ENCODE measurements at places on chromosomes 11 and 22.

- DNase-seq = no peak
Observed at GRCh38 chr11:6350043-6350442, 29.7 kb upstream of the CAVIN3 start.

DNA sequence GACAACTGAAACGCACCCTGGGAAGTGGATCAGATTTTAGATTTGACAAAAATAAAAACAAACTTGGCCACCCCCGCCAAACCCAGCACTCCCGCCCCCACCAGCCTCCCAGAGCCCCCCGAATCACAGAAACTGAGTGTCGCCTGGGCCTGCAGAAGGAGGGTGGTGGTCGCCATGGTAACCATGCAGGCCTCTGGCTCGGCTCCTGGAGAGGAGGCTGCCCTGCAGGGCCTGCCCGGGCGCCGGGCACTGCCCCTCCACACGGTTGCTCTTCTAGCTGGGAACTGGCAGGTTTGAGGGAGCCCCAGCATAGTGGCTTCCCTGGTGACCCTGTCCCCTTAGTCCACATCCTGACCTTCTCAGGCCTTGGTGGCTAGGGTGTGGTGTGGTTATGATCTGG lies 19.3 kb downstream of the CACNA1I start:
- DNase-seq = no peak

- no peak for DNase-seq
Observed at GRCh38 chr11:1546536-1547466, 25.3 kb downstream of the DUSP8 start.

- DNase-seq = no peak
Observed at GRCh38 chr11:65879617-65880016, at the start of gene CTSW. TSS of gene CTSW (plus strand) at chr11:65879837. CDS start at chr11:65879855, 18 bp downstream.

GRCh38 chr11:4025248-4025966 lies 69.2 kb upstream of the RRM1 start:
- no peak for DNase-seq

- no peak for DNase-seq
Observed at GRCh38 chr11:70595016-70595415, 196.7 kb downstream of the CTTN start.

DNA sequence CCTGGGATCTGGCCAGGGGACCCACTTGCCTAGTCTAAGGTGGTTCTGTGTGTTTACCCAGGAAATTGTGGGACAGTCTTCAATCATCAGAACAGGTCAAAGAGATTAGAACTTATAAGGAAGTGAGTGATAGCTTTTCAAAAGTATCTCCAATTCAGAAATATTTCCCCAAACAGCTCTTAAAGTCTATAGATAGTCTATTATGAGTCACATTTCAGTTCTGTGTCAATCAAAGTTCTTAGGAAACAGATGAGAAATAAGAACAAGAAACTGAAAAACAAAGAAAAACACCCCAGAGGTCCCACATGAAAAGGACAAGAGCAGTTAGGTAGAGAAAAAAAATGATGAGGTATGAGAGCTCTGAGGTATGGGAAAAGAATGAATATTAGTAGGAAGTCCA lies 381.4 kb upstream of the MPPED2 start:
- no peak for DNase-seq

GRCh38 chr11:68581439-68581838 lies 102.9 kb upstream of the GAL start:
- DNase-seq = no peak

- no peak for DNase-seq
Observed at GRCh38 chr22:50529897-50530579, at the start of gene TYMP. TSS of gene TYMP (minus strand) at chr22:50530012. CDS start at chr22:50529709, 303 bp downstream.

- no peak for DNase-seq
Observed at GRCh38 chr11:133024301-133024700, 508.0 kb downstream of the OPCML start.

- no peak for DNase-seq
Observed at GRCh38 chr11:69666752-69667536, 8.2 kb downstream of the LTO1 start.

DNA sequence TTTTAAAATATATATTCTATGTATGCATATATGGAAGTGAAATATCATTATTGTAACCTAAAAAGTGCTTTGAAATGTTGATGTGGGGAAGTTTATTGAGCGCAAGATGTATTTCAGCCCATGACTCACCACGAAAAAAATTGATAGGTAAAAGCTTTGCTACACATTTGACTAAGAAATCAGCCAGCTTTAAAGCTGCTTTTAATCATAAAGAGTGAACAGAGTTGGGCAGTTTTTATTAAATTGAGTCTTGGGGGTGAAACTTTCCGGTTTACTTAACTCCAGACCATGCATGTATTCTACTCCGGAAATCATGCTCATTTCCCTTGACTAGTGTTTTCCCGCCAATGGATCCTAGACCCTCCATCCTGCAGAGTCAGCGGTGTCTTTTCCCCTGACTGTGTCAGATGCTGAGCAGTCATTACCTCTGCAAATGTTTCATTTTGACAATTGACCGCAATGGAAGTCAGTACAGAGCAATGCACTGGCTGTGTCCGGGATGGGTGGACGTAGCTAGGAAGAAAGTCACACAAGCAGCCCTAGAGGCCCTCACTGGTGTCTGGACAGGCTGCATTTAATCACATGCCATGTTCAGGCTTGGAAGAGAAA lies 47.2 kb upstream of the MPEG1 start:
- no peak for DNase-seq

- DNase-seq = no peak
Observed at GRCh38 chr11:34207487-34208180, 102.2 kb downstream of the NAT10 start.

DNA sequence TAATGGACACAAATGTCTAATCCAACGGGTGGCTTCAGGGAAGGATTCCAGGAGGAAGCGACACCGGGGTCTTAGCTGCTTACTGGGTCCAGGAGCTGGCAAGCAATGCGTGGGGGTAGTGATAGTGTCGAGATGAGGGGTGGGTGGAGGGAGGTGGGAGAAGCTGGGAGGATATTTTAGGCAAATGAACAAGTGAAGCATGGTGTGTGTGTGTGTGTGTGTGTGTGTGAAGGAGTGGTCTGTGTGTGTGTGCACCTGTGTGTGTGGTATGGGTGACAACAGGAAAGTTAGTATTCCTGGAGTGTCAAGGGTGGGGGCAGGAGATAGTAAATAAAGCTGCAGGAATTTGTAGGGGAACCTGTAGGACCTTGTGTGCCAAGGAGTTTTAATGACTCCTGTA lies 126.9 kb upstream of the ZBED5 start:
- DNase-seq = no peak

- no peak for DNase-seq
Observed at GRCh38 chr22:20125201-20126174, 6.1 kb upstream of the ZDHHC8 start.

DNA sequence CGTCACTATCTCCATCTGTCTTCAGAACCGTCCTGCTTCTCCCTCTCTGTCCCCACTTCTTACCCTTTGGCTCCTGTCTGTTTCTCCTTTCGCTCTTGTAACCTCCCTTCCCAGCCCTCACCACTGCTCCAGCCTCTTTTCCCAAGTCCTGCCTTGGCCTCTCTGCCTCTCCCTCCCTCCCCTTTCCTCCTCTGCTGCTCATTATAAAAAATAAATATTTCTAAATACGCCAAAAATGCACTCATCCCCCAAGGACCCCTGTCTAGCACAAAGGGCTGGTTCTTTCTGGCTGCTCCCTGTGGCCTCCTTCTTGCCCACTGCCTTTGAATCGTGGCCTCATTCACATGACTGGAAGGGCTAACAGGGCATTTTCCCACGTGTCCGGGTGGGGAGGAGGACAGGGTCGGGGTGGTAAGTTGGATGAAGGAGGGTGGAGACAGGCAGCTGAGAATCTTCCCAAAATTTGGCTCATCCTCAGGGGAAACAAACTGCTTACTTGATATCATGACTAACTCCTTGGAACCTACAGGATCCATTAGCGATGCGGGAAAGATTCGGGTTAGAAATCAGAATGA lies 26.4 kb upstream of the OAF start:
- no peak for DNase-seq

DNA sequence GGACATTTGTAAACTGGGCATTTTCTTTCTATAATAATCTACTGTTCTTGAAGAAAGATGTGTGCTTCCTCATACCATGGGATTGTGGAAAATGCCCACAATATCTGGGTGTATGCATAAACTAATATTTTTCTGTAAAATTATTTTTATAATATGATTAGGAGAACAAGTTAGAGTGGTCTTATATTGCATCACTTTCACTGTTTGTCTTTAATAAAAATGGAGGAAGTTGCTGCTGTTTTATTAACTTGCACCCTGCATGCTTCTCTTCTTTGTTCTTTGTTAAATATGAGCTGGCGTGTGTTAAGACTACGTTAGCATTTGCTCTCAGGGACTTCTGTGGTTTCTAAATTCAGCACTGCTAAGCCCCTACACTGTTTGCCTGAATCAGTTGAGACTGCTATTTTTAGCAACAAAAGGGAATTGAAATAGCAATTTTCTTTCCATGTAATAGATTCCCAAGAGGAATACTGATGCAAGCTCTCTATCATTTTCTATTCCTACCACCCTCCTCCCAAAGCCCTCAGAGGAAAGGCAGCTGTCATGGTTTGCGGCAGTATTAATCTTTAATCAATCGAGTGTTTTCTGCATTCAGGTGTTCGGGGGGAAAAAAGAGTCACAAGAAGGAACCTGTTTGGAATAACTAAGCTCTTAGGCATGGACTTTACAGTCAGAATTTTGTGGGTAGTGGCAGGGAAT lies 56.1 kb downstream of the HSD17B12 start:
- no peak for DNase-seq

DNA sequence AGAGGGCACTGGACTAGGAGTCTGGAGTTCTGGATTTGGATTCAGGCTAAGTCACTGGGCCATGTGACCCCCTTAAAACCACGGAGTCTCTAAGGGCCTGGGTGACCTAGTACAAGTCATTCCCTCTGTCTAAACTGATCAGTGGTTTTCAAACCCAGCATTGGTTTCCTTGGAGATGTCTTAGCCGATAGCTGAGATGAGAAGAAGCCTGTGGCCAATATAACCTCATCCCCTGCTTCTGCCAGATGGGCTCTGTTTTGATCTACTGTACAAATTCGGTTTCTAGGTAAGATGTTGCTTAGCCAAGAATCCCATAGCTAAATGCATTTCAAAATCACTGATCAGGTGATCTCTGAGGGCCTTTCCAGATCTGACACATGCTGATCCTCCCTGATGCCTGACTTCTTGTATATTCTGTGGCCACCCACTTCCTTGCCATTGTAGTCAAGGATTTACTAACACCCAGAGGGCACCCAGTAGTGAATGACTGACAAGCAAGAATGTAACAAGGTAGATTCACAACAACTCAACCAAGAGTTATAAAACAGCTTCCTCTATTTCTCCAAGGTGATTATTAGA lies 53.1 kb downstream of the GALNT18 start:
- DNase-seq = no peak

DNA sequence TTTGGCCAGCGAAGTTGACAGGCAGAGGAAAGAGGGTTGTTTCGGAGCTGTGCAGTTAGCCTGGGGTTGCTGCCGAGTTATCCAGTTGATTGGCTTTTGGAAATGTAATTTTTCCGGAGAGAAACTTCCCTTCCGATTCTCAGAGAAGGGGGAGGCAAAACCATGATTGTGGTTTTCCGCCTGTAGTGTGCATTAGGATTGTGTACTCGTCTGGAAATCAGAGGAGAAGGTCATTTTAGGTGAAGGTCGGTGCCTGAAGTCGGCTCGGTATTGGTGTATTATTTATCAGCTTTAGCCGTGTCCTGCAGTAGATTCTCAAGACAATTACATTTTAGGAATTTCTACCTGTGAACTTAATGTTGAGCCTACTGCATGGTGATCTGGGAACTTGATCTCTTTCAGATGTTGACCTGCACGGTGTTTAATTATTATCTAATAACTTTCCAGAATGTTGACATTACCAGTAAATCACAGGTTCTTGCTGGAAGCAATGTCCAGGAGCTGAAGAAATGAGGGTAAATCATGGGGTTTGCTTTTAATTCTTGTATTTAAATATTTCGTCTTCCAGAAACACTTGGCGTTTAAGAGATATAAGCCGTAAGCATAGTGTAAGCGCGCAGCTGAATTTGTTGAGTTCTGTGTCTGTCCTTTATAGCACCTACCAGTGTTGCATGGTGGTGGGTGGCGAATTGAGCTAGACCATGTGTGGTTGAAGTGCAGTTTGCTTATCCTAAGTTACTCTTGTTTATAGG lies 1.3 kb downstream of the ARHGEF12 start:
- DNase-seq = no peak

GRCh38 chr22:27134315-27134701 lies 476.9 kb downstream of the MIAT start:
- no peak for DNase-seq

DNA sequence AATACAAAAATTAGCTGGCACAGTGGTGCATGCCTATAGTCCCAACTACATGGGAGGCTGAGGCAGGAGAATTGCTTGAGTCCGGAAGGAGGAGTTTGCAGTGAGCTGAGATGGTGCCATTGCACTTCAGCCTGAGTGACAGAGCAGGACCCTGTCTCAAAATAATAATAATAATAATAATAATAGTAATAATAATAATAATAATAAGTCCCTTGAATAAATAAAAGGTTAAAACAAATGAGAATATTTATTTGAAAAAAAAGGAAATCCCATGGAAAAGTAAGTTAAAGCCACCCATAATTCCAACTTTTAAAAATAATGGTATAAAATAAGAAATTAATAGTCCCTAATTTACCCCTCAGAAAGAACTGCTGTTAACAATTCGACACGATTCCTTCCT lies 10.0 kb upstream of the NAV2 start:
- no peak for DNase-seq

- DNase-seq = no peak
Observed at GRCh38 chr11:80822308-80822707, 1381.5 kb upstream of the TENM4 start.

DNA sequence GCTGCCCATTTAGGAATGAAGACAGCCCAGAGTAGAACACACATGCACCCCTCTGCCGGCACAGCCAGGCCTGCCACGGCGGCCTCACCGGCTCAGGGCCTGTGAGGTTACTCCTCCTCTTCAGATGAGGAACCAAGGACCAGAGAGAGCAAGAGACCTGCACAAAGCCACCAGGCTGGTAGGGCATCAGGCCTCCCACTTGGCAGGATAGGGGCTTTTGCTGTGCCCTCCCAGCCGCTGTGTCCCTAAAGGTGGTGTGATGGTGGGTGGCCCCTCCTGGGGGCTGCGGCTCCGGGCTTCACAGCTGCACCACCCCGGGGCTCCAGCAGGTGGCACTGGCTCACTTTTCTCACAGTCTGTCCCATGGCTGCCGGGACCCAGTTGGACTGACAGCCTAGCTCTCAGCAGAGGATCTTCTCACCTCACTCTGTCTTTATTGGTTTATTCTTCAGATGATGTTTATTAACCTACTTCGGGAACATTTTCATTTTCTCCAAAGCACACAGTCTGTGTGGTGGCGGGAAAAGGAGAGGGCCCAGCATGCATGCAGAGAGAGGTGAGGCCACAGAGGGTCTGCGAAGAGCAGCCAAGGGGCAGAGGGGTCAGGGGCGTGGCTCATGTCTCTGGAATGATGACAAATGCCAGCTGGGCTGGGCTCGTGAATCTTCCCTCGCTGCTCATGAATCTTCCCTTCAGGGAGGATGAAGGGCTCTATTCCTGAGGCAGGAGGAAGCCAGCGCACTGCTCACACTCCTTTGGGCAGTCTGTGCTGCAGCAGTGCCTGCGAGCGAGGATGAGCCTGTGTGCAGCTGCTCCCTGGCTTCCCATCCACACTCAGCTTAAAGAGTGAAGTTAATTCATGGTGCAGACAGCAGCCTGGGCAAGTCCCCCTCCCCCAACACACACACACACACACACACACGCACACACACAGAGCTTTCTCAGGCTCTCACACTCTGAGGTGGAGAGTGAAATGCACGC lies 101.1 kb upstream of the PITPNB start:
- peak; percentile 54 for DNase-seq
